GM04504 (cell line): ENCODE measurements at places on chromosomes 7 and 10.

DNA sequence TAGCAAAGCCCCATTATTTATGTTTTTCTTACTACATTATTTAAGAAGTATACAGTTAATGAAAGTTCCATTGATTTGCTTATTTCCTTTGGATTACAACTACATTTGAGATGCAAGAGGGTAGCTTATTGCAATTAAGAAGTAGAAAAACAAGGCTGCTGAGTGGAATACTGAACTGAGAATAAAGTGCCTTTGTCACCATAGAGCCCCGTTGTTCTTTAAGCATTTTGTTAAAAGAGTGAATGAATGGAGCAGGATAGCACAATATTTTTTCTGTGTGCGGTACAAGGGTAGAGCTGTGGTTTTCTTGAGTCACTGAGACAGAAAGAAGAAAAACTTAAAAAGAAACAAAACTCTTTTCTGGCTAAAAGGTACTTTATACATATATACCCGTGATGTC, 45.6 kb downstream of the ZNF277 start:
- no peak for DNase-seq

- no peak for DNase-seq
These were observed 183.9 kb upstream of the WDR11 start for GRCh38 chr10:120667276-120667675.

DNA sequence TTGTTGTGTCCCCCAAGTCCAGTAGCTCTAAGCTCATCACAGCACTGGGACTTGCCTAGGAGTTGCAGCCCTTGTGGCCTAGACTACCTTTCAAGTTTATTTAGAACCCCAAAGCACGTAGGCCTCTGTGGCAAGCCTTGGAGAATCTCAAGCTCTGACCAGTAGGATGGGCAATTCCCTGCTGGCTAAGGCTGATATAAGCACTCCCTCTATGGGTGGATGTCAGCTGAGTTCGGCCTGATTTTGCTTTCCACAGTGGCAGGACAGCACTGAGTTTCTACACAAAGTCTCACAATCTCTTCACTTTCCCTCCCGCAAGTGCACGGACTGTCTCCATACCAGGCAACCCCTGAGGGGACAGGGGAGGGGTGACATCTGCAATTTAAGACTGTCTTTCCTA, 886.4 kb upstream of the LRRN3 start:
- no peak for DNase-seq

GRCh38 chr10:90133606-90134005, 432.2 kb downstream of the KIF20B start:
- no peak for DNase-seq

DNA sequence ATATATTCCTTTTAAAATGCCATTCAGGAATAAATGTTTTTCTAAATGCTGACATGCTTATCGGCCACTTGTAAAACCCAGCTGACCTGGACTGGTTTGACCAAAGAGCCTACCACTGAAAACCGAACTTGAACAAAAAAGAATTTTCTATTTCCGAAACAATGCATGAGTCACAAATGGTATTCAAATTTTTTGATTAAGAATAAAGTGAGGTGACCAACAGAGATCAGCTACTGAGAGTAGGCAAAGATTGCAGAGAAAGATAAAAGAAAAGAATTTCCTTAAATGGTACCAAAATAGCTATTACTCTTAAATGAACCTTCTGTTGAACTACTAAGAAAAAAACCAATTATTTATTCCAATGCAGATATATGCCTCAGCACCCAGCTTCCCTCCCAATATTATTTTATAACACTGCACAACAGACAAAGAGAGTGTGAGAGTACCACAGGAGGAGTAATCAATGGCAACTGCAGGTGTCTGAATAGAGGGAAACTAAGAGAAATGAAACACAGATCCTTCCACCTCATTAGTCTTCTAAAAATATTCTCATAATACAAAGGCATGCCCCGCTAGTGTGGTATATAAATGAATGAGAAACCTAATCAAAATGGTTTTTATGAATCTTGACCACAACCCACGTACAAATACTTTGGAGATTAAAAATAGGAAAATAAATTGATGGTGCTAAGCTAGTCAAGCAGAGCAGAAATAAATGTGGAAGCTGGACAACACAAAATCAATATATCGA, 20.1 kb downstream of the OSBPL3 start:
- no peak for DNase-seq

DNA sequence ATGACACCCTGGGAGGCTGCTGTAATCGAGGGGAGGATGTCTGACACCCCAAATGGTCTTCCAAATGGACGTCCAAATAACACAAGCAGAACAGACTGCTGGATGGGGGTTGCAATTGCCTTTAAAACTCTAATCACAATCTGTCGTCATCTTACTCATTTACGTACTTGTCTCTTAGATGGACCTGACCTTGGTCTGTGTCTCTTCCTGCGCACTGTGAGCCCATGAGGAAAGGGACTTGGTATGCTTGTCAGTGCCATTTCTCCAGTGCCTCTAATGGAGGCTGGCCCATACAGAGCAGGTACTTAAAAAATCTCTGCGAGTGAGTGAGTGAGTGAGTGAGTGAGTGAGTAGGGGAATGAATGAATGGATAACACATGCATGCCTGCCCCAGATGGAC, 93.3 kb downstream of the DLG5 start:
- DNase-seq = no peak

DNA sequence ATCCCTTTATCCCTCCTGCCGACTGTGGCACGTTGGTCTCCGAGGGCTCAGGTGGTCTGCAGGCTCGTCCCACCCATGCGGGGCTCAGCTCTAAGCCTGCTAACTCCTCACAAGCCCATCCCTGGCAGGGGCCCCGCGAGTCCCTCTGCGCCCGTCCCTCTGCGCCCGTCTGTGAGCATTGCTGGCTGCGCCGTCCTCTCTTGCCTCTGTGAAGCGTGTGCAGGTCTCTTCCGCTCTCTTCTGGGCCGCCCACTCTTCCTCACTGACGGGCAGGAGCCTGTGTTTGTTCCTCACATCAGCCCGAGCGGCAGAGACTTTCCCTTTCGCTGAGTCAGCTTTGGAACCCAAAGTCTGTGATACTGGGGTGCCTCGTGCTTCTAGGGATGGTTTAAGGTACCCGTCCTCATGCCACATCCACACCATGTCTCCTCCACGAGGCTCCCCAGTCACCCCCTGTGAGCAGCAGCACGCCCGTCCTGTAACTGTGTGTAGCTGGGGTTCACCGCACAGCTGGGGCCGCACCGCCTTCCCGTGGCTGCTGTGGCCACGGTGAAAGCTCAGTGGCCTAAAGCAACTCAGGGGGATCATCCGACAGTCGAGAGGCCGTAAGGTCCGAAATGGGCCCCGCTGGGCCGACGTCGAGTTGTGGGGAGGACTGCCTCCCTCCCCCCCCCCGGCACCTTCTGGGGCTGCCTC, 35.5 kb downstream of the ADGRA1 start:
- no peak for DNase-seq

DNA sequence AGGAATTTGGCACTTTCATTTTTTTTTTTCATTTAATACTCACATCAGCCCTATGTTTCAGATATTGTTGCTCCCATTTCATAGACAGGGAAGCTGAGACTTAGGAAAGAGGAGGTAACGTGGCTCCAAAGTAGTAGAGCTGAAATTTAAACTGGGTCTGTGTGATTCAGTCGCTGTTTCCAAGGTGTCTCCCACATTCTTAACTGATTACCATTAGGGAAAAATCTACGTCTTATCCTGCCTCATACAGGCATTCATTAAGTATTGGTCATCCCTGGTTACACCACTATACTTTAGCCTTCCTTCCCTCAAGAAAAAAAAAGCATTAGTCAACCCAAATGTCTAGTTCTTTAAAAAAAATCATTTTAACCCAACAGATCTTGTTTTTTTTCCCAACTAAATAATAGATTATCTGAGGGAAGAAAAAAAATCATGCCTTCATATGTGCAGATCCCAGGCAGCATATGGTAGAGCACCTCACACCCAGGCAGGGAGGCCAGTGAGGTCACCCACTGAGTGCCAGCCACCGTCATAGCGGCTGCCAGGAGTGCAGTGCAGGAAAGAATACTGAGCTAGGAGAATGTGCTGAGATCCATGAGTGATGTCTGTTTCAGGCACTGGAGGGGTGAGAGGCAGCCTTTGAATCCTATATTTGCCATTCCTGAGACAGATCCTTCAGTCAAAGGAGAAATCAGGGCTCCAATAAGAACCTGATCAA, 59.0 kb upstream of the SORCS3 start:
- peak; percentile 11 for DNase-seq

GRCh38 chr7:13262929-13263530, 575.6 kb downstream of the ARL4A start:
- DNase-seq = peak; percentile 27

- no peak for DNase-seq
These were observed 39.6 kb downstream of the ABCB1 start for GRCh38 chr7:87561102-87561501.

DNA sequence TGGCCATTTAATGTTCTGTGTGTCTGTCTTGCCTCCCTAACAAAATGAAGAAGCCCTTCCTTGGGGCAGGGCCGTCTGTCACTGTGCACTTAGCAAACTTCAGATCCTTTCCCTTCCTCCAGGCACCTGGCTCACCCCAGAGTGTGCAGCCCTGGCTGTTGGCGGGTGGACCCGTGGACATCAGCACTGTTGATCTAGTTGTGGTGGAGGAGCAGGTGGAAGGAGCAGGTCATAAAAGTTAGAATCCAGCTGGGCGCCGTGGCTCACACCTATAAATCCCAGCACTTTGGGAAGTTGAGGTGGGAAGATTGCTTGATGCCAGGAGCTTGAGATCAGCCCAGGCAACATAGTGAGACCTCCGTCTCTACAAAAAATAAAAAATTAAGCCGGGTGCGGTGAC, 12.7 kb downstream of the RAB19 start:
- DNase-seq = no peak

GRCh38 chr7:108211382-108212201, 81.4 kb upstream of the LAMB4 start:
- no peak for DNase-seq

DNA sequence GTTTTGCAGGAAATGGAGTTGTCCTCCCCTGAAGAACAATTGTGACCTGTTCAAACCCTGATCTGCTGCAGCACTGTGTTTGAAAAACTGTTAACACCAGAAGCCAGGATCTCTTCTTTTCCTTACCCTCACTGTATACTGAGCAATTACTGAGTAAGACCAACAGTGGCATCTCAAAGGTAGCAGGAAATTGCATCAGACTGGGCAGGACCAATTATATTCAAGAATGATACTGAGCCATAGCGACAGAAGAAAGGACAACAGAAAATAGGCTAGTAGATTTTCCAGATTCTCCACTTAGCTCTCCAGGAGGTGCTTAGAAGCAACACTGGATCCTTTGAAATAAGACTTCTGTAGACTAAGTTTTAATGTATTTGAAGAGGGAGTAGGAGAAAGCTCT, 57.4 kb upstream of the INHBA start:
- DNase-seq = no peak

GRCh38 chr7:48411619-48412018, 240.4 kb downstream of the ABCA13 start:
- no peak for DNase-seq

DNA sequence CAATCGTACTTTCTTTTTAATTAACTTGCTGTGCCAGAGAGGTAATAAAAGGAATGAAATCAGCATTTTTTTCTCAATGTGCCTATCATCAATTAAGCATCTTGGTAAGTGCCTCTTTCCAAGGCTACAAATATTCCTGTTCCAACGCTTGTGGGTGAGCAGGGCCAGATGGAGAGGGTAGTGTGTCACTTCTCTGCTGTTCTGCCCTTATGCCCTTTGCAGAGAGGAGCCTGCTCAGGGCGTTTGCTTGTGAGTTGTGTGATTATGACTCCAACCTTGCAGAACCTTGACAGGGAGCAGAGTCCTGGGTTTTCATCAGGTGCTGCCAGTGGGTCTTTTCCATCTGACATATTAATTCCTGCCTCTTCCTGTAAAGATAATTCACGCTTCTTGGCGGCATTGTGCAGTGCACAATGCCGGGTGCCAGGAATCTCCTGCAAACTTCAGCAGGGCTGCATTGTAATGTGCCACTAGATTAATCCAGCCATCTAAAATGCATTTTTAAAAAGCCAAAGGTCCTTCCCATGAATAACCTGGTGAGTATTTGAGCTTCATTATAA, 234.4 kb downstream of the ARHGAP12 start:
- DNase-seq = no peak

- DNase-seq = no peak
These were observed 65.9 kb downstream of the AUTS2 start for GRCh38 chr7:69663911-69664832.
